ENCODE measurements at places on chromosomes 3 and 15.

GRCh38 chr3:157275832-157276231 lies 115.9 kb upstream of the CCNL1 start:
- no peak for DNase-seq

DNA sequence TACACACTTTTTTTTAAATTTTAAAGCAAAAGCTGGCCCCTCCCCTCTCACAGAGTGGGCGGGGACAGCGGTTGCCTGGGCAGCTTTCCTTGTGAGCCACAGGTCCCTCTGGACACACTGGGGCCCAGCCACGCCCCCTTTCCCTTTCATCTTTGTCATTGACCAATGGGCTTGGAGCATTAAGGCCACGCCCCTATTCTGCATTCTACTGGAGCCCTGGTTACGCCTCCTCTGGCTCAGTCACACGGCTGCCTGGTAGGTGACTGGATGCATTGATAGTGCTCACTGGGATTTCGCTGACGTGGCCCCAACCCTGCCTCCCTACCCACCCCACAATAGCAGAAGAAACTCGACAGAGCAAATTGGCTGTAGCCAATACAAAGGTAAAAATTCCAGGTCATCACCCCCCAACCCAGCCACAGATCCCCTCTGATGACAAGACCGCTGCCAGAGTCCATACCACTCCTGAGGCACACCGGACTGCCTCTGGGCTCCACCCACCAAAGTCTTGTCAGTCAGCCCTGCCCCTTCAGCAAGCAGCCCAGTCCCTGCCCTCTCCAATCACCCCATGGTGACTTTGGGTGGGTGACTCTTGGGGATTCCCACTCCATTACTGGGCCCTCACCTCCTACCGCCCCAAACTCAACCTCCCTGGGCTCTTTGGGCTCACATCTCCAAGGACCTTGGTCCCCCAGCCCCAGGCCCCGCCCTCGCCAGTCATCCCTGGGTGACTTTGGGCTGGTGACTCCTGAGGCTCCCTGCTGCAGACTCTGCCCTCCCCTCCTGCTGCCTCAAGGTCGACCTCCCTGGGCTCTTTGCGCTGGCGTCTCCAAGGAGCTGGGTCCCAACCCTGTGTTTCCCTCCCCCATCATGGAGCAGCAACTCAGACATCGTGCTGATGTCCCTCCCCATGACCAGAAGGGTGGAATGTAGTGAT lies 112.2 kb upstream of the FAN1 start:
- peak; percentile 12 for DNase-seq

GRCh38 chr3:19822805-19823204 lies 111.2 kb downstream of the EFHB start:
- DNase-seq: no peak

DNA sequence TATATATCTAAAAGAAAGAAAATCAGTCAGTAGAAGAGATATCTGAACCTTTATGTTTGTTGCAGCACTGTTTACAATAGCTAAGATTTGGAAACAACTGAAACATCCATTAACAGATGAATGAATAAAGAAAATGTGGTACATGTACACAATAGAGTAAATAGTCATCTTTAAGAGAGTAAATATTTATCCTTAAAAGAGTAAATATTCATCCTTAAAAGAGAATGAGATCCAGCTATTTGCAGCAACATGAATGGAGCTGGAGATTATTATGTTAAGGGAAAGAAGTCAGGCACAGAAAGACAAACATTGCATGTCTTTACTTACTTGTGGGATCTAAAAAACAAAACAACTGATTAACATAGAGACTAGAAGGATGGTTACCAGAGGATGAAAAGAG lies 197.0 kb upstream of the CBLB start:
- DNase-seq: no peak

GRCh38 chr3:120838441-120839091 lies 69.4 kb upstream of the STXBP5L start:
- no peak for DNase-seq

DNA sequence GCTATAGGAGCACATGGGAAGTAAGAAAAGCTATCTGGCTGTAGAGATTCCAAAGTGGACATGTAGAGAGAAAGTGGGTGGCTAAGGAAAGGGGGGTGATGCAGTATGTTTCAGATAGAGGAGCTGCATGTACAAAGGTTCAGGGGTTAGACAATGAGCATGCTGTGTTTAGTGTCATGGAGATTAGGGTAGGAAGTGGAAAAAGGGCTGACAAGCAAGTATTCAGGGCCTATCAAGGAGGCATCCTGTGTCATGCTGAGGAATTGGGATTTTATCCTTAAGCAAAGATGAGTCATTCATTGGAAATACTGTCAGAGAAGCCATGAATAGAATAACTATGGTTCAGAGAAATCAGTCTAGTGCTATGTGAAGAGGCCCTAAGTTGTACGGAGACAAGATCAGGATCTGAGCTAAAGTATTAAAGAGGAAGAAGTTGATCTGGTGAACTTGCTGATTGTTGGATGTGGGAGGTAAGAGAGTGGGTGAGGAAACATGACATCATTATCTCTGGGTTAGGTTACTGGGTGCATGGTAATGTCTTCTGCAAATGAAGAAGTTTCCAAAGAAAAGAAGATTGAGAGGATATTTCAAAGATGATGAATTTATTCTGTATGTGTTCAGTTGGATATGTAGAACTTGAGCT lies 176.7 kb upstream of the GOLIM4 start:
- no peak for DNase-seq

DNA sequence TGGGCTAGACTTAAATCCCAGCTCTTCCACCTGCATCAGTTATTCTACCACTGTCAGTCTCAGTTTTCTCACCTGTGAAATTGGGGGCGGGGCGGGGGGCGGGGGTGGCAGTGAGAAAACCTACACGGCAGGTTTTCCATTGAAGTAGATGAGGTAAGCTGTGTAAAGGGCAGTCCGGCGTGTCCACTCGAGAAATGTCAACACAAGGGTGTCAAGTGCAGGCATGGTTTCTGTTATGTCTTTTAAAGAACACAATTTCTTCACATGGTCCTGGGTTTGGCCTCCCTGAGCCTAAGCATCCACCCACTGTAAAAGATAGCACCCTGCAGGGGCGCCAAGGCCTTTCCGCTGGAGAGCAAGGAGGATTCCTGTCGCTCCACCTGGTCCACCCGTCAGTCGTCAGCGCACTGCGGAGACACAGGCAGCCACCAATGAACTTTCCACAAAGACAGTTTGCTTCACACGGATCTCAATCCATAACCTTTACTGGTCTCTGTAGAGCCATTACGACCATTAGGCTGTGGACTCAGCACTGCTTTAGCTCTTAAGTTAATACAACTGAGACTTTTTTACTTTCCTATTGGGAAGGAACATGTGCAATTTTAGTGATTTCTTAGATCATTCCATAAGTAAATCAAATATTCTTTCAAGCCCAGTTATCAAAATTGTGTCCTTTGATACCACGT lies 99.5 kb upstream of the FOXB1 start:
- no peak for DNase-seq

GRCh38 chr3:56928379-56929068 lies 126.8 kb upstream of the ARHGEF3 start:
- peak; percentile 20 for DNase-seq

- DNase-seq: no peak
Observed at GRCh38 chr3:14875411-14876175, 56.8 kb downstream of the FGD5 start.

DNA sequence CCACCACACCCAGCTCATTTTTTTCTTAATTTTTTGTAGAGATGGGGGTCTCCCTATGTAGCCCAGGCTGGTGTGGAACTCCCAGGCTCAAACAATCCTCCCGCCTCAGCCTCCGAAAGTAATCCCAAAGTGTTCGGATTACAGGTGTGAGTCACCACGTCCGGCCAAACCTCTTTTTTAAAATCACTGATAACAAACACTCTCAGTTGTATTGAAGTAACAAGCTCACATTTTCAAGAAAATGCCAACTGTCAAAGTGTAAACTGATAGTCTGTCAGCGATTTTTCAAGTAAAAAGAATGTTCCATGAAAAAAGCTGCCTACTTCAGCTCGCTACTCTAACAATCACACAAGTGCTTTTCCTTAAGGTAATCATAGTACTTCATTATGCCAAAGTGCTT lies 33.4 kb downstream of the UBXN7 start:
- no peak for DNase-seq

DNA sequence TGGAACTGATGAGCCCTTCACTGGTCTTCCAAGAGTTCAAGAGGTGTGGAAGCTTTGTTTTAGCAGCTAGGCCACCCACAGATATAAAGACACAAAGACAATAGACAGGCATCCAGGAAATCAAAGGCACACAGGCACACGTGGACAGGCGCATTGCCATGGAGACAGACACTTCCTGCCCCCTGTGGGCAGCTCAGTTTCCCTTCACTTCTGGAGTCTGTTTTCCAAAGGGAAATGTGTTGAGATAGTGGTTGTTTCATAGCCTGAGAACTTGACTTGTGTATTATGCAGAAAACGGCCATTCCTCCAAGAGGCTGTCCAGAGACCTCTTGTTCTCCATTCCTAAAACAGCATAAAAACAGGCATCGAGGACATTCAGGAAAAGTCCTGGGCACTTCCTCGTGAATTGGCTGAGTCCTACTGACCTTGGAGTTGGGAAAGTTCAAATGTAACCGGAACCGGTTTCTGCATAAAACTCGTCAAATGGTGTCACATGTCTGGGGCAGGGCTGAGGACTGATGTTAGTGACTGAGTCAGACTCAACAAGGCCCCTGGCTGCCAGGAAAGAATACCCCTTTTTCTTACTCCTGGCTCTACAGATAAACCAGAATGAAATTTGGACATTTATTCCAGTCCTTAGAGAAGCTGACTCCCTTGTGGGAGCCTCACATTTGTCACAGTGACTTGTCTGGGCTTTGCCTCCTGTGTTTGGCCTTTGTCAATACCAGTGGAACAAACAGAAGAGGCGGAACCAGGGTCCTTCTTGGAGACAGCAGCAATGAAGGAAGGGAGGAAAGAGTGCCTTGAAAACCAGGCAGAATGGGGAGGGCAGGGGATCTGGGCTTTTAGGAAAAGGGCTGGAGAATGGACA lies 1.3 kb downstream of the ALPK3 start:
- DNase-seq: no peak

GRCh38 chr15:63019511-63020109 lies 22.9 kb upstream of the TPM1 start:
- peak; percentile 83 for DNase-seq

- no peak for DNase-seq
Observed at GRCh38 chr15:89211678-89212170, 9.7 kb downstream of the RLBP1 start.

DNA sequence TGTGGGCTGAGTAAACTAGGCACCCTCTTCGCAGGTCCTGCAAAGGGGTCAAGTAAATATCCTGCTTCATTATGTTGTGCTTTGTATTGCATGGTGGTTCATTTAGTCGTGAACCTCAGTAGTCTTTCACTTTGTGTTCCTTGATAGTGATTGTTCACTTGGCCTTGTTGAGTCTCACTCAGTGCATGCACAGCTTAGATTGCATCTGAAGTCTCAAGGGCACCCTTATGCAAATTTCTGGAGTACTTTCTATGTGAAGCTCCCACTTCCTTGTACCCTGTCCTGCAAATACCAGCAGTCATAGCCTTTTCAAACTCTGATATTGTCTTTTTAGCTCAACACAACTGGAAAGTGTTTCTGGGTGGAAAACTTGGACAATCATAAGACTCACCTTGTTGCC lies 519.2 kb downstream of the NAALADL2 start:
- no peak for DNase-seq

DNA sequence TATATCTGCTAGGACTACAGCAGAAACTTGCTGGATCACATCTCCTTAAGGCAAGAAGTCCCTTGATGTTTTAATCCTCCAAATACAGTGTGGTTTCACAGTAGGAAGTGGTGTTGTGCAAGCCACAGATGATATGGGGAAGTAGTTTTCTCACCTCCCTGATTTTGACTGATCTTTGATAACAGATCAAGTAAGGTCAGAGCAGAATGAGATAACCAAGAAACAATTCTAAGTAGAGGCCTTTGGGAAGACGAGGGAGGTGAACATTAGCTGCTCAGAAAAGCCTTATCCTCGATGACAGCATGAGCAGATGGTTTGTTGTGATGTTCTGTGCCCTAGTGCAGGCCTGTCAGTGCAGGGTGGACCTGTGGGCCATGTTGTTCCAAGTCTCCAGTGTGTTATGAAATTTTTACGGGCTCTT lies 61.3 kb downstream of the RIOX2 start:
- DNase-seq: no peak

- DNase-seq: no peak
Observed at GRCh38 chr3:31785734-31786133, 195.3 kb downstream of the OSBPL10 start.

DNA sequence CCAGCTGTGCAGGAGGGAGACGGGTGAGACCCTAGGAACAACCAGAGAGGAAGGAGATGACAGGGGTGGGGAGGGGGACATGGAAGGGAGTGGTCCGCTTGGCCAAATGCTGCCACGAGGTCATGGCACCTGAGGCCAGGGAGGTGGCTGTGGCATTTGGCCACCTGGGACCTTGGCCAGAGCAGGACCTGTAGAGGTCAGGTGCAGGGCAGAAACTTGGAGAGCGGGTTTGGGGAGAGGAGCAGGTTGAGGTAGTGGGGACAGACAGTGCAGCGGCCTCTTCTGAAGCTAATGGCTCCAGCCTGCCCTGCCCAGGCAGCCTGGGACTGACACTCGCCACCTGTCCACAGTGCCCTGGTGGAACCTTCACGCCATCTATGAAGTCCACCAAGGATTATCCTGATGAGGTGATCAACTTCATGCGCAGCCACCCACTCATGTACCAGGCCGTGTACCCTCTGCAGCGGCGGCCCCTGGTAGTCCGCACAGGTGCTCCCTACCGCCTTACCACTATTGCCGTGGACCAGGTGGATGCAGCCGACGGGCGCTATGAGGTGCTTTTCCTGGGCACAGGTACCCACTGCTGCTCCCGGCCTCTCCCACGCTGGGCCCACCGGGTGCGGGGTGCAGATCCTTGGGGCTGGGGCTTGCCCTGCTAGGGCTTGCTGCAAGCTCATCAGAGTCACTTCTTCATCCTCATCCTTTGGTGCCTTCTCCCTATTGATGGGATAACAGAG lies 7.0 kb upstream of the GNAT1 start:
- no peak for DNase-seq

DNA sequence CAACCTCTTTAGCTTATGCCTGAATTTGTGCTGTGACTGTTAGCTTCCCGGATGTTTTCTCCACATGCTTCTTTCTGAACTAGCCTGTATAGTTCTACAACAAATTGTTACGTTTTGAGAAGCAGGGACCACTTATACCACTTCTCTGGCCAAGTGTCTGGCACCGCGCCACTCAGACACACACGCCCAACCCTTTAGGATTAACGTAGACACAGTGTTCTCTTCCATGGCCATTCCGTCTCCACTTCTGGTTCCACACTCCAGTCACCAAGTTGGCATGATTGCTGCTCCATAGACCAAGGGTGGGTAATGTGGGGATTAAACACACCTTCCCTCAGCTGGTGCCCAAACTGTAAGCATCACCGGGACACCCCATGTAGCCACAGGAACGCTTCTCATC lies 755 bp upstream of the TMEM108 start:
- no peak for DNase-seq

- peak; percentile 18 for DNase-seq
Observed at GRCh38 chr3:25652921-25653320, 11.8 kb downstream of the TOP2B start.

DNA sequence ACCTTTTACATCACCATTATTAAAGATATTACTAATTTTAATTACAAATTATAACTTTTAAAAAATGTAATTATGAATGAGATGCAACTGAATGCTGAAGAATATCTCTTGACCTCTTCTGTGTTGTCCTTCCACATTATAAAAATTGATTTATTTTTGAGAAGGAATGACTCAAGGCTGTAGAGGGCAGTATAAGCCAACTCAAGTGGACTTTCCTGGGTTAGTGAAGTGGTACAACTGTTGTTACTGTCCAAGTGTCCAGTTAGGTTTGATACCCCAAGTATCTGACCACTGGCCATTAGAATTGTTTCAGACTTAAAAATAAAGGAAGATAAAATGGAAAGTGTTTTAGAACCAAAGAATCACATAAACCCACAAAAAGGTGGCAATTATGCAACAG lies 51.9 kb downstream of the BBX start:
- DNase-seq: peak; percentile 44
